Gastrocnemius medialis (tissue), 4 donors: ENCODE measurements at places on chromosomes 3 and 15. TPM values are rescaled to one million over a fixed set of nuclear protein-coding genes. Genes with fewer than 3 reads are reported as not detected.
A peak's percentile ranks its signal among the peaks of the same experiment; 100 is the strongest.

DNA sequence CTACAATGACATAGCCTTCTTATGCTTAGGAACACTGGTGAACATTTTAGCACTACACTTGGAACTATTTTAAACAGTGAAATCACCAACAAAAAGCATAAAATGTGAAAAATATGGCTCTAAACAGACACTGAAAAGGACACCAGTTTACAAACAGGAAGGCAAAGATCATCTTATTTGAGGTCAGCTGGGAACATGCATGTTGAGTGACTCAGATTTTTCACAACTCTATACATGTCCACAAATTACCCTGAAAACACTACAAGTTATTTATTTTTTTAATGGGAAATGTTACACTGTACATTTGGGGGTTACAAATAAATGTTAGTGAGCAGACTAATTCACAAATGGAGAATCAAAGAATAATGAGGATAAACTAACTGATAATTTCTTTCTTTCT, 12.5 kb upstream of the GK5 start:
- no peak for DNase-seq

DNA sequence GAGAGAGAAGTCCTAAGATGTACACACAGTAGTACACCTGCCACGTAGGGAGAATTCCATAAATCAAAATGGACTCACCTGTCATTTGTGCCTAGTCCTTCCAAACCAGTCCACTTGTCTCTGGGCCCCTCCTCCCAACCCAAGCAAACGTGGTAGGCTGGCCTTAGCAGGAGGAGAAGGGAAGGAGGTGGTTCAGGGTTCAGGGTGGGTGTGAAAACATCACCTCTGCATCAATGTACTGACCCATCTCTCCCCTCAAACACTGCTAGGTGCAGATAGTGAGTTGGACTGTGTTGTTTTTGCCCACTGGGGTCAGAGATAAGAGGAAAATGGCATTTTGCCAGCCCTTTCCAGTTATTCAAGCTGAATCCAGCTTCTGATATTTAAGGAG, 99.3 kb downstream of the MME start:
- no peak for DNase-seq

Gene ZBTB47
- 141 TPM for total RNA-seq

GRCh38 chr3:3127432-3128010, 781 bp downstream of the TRNT1 start:
- DNase-seq: no peak

Gene MEX3B
- total RNA-seq: 1.3 TPM

DNA sequence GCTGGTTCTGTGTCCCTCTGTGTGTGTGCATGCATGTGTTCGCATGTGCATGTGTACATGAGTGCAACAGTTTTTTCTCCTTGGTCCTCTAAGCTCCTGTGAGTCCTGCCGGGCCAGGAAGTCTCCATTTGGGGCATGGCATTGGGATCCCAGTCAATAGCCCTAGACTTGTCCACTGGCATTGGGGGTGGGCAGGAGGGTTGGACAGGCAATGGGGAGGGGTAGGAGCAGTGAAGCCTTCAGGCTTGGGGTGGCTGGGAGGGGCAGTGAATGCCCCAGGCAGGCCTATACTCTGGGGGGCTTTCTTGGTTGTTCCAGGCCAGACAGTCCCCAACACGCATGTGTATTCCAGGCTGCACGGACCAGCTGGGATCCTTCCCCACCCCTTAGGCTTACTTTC, 15.6 kb upstream of the C15orf39 start:
- no peak for DNase-seq

Gene PLA2G4D
- not detected for total RNA-seq

DNA sequence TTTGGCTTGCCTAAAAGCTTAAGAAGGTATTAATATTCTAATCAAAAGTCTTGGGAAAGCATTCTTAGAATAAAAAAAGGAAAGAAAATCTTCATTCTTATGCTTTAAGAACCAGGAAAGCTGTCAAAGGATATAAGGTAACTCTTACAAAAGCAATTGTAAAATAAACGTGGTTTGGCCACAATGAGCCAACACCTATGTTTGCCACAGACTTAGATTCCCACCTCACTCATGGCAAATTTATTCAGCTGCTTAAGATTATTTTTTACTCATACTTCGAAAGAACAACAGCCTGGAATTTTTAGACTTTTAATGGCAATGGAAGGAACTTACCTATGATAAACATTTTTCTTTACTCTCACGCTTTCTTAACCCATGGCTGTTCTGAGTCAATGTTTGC, 38.4 kb downstream of the AGTR1 start:
- no peak for DNase-seq

- no peak for DNase-seq
These were observed 20.0 kb downstream of the BCHE start for GRCh38 chr3:165817160-165817709.

- no peak for DNase-seq
These were observed 205.6 kb downstream of the FEZF2 start for GRCh38 chr3:62167566-62168262.

GRCh38 chr3:125302932-125303331, 72.2 kb downstream of the ZNF148 start:
- no peak for DNase-seq

Gene FAM3D
- total RNA-seq: 0.83 TPM

Gene BNC1
- total RNA-seq: 0.13 TPM

DNA sequence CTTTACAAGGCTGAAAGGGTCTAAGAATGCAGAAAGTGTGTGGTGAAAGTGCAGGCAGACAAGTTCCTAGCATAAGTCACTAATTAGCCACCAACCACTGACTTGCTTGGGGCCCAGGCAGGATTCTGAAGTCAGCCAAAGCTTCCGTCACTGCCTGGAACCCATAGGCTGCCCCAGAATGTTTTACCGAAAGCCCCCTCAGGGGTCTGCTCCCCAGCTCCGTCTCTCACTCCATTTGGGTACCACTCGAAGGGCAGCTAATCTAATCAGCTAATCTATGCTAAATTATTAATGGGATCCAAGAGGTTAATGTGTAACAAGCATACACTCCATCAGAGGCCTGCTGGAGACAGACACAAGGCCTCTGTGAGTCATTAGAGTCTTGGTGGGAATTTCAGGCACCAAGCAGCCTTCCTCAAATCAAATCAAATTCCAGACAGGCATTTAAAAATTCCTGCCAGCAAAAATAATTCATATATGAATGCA, 13.2 kb downstream of the ADAMTS9 start:
- no peak for DNase-seq

DNA sequence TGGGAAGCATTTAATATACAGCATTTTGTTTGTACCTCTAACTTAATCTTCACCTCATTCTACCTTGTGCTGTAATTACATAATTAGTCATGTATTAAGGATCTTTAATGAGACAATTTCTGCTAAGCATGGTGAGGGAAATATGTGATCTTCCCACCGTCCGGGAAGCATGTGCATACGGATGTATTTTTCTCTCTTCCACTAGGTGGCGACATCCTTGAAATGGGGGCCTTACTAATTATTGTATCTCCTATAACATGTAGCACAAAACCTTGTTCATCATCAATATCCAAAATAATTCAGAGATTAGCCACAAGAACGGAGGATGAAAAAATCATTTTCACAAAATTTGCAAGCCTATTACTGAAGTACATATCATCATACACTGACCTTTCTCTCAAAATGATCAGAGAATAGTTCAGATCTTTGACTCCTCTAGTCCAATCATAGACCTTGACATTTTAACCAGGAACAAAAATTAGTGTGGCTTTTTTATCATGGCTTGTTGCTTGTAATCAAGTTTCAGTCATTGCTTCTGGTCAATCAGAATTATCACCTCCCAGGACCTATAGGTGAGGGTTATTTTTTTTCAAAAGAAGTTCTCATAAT, 148.9 kb upstream of the GBE1 start:
- peak; percentile 2 for DNase-seq

DNA sequence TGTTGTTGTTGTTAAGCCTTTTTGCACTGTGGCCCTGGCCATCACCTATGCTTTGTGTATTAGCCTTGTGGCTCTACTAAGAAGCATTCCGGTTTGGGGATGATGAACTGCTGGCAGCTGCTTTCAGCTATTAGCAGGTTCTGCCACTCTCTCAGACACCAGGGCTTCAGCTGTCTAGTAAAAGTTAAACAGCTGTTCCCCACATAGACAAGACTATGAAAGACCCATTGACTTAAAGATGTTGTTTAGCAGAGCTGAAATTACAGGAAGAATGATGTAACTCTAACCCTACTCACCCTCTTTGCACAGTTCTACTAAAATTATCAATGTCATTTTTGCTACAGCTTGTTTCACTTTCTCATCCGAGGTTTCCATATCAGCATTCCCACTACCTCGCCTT, 131.2 kb upstream of the CGNL1 start:
- DNase-seq: no peak

Gene BUB1B
- total RNA-seq: not detected

Gene SPATA12
- total RNA-seq: not detected

DNA sequence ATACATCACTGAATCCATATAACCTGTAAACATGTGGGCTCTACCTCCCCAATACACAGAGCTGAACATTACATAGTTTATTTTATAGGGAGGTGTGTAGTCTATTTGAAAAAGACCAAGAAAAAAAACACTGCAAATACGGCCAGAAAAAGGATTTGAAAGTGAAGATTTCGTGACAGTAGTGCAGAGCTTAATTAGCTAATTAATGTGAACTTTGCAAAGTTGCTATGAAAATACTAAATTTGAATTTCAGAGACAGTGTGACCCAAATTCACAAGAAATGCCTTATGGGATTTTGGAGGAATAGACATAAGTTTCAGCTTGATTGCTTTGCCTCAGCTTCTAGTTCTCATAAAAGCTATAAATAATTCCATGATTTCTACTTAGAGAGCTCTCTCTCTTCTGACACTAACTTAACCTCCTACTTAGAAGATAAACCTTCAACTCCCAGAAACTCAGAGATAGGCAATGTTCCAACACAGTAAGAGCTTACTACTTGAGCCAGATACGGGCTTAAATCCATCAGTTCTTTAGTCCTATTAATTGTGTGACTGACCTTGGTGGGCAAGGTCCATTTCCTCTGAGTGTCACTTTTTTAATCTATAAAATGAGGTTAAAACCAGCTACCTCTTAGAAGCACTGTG, 87.3 kb upstream of the THBS1 start:
- no peak for DNase-seq

Gene GALNT15
- total RNA-seq: 94.0 TPM

GRCh38 chr3:22745321-22745720, 457.8 kb upstream of the UBE2E2 start:
- DNase-seq: no peak

- peak; percentile 39 for DNase-seq
These were observed at the start of gene TRAK1 for GRCh38 chr3:42090973-42091731. TRAK1 (plus strand) TSS chr3:42091357; CDS start chr3:42091470, 113 bp downstream.

DNA sequence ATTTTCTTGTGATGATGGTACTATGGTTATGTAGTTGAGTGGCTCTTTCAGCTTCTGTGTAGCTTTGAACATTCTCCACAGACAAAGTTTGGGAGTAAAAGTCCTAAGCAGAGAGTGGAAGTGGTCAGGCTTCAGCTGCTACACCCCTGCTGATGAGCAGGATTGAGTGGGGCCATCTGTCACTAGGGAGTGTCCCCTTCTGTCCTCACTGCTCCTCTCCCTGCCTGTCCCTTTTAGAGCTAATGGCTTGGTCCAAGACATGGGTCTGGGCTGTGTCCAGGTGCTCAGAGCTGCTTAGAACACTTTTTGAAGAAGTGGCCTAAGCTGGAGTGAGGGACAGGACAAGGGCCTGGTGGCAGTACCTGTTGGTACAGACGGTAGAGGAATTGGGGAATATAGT, 15.1 kb downstream of the MYZAP start:
- DNase-seq: no peak

DNA sequence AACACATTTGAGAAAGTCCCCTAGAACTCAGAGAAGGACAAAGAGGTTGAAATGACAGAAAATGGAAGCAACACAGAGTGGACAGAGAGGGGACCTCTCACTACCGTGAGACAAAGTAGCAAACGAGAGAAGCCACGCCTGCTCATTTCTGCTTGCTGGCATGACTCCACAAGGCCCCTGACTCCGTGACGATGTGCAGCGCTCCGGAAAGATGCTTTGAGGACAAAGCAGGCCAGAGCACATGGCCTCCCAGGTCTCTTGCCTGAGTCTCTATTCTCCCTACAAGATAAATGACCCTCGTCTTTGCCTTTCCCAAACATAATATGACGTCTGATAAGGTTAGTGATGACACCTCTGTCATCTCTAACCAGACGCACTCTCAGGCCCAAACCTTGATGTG, 63.8 kb upstream of the CTSH start:
- DNase-seq: no peak
